ENCODE measurements at places on chromosomes 1 and 21.

DNA sequence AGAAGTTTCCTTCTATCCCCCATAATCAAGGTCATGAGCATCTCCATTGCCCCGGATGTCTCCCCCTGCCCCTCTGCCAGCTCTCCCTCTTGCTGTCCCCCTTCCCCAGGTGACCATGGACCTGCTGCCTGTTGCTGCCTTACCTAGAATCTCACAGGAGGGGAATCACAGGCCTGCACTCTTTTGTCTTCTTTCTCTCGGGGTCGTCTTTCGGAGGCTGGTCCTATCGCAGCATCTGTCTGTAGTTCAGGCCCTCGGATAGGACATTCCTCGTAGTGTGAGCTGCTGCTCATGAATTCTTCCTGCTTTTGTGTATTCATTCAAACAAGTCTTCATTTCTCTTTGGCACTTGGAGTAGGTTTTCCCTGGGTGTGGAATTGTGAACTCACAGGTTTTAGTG lies 39.9 kb upstream of the ACTRT2 start:
- no peak for DNase-seq

DNA sequence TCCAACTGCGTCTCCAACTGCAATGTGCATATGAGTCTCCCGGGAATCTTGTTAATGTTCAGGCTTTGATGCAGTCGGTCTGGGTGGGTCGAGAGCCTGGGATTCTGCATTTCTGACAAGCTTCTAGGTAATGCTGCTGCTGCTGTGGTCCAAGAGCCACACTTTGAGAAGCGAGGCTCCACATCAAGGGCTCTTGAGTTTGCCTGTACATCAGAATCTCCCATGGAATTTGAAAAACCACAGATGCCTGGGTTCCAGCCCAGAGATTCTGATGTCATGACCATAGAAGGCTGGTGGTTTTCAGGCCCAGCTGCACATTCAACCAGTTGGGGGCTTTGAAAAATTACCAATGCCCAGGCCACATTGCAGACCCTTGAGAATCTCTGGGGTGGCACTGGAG lies 93.9 kb upstream of the TARDBP start:
- no peak for DNase-seq

DNA sequence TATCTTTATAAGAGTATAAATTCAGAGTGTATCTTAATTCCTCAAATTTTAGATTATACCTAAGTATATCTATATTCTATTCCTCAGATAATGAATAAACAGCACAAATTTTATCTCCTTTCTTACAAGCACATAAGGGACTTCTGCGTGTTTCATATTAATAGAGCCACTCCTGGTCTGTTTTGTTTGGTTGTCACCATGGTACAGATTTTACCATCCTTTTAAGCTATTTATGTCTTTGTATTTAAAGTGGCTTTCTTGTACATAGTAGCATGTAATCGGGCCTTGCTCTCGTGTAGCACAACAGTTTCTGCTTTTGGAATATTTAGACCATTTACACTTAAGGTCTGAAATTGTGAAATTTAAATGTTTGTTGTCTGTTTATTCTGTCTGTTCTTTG lies 52.6 kb upstream of the SLC35A3 start:
- DNase-seq, result no peak

- no peak for DNase-seq
Observed at GRCh38 chr1:211843507-211844298, 13.1 kb upstream of the LPGAT1 start.

- no peak for DNase-seq
Observed at GRCh38 chr1:157696966-157697628, 3.5 kb downstream of the FCRL3 start.

DNA sequence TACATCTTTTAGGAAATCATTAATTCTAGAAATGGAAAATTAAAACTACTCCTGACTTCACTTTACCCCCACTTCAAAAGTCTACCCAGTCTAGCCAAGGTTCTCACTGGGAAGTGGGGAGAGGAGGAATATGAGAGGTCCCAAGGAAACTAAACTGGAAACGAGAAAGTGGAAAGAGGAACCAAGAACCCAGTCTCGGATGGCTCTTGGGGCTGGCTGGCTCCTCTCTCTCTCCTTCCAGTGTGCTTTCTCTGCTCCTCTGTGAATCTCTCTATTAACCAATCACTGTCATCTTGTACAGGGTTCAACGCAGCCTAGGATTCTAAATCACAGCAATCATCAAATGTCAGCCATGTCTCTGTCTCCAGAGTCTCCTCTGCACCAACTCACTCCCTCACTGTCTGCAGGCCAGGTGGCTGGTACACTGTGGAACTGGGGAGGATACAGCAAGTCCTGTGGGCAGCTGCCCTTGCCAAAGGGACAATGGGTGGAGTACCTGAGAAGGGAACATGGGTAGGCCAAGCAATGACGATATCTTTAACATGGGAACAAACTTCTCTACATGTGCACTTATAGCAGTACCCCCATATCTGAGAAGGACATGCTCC lies 33.7 kb downstream of the GNB1 start:
- no peak for DNase-seq

- no peak for DNase-seq
Observed at GRCh38 chr1:4664606-4665005, 10.2 kb downstream of the AJAP1 start.

GRCh38 chr1:183231545-183231944 lies 45.5 kb downstream of the LAMC2 start:
- DNase-seq, result no peak

Measured in GM18507 (cell line).